ENCODE measurements at places on chromosomes 2 and 18.

DNA sequence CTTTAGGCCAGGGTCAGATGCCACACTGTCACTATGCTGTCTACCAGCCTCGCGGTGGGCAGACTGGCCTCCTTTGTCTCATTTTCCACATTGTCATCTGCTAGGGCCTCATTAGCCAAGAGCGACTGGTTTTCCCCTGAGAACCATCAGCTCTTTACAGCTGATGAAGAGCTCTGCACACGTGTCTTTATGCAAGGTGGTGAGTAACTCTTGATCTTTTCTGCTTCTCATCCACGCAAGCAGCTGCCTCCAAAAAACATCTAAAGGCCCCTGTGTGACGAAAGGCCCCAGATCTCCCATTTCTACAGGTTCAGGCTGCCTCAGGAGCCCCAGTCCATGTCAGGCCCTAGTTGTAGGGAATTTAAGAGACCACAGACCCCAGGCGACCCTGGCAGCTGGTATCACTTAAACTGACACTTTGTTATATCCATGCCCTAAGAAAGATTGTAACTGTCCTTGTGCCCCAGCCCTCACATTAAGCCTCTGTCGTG lies 52.9 kb downstream of the DPYSL5 start:
- no peak for DNase-seq

DNA sequence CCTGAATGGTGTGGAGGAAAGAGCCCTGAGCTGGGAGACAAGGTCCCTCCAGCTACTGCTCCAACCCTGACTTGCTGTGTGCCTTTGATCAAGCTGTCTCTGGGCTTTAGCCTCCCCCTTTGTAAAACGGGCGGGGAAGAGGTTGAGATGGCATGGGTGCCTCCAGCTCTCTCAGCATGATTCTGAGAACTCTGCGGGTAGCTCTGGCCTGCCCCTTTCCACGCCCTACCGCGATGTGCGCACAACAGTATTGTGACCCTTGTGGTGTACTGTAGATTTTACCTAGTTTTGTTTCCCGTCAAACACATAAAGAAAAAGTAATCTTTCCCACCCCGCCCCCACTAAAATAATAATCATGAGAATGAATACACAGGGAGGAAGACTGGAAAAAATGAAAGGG lies 5.3 kb downstream of the CD8A start:
- DNase-seq: no peak

GRCh38 chr2:30871440-30871839 lies 64.2 kb upstream of the CAPN13 start:
- DNase-seq: no peak

DNA sequence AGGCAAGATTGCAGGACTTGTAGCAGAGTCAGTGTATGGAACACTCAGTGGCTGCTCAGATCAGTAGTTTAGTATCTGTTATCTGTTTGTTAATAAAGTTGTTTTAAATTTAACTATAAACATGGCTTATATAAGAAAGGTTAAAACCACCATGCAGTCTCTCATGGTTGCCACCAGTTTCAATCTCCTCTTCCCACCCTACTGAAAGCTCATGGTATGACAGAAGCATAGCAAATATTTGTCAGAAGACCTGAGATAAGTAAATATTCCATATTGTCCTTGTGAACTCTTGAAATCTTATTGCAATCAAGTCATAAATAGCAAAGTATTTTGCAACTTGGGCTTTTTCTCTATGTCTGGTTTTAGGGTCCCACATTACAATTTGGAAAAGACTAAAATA lies 2.1 kb upstream of the COL5A2 start:
- no peak for DNase-seq

DNA sequence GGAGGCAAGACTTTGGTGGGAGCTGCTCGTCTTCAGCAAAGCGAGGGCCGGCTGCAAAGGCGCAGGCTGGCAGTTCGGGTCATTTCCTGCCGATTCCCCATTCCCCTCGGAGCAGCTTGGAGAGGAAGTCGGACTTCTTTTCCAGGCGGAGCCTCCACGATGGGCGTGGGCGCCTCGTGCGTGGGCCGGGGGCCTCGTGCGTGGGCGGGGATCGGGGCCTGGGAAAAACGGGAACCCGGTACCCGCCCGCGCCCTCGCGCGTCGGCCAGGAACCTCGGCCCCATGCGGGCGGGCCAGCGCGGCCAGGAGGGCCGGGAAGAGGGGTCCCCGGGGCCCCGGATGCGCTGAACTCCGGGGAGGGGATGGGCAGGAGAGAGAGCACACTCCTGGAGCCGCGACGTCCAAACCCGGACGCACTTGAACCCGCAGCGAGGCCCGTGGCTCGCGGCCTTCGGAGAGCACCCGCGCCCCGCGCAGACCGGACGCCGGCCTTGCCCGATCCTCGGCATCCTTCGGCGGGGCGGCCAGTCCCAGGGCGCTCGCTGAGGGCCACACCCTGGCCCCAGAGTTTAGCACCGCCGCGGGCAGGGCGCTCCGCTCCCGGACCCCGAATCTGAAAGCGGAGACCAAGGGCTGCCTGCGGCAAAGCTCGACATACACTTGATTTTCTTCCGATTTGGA lies 368.4 kb downstream of the MTX2 start:
- peak; percentile 61 for DNase-seq

DNA sequence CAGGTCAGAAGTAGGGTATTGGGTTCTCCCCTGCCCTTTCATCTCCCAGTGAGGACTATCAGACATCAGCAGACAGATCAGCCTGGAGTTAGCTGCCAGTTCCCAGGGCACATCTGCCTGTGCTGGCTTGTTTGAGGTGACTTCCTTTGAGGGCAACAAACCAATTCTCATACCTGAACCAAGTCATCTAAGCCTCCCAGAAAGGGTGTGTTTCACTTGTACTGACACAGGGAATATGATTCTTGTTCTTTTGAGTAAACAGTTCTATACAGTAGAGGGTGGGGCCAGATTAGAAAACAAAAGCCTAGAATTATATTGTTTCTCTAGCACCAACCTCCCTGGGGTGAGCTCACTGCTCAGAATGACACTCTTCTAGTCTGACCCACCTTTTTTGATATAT lies 591.9 kb downstream of the SLC4A3 start:
- no peak for DNase-seq

- no peak for DNase-seq
Observed at GRCh38 chr2:199315299-199316179, 142.2 kb downstream of the SATB2 start.

DNA sequence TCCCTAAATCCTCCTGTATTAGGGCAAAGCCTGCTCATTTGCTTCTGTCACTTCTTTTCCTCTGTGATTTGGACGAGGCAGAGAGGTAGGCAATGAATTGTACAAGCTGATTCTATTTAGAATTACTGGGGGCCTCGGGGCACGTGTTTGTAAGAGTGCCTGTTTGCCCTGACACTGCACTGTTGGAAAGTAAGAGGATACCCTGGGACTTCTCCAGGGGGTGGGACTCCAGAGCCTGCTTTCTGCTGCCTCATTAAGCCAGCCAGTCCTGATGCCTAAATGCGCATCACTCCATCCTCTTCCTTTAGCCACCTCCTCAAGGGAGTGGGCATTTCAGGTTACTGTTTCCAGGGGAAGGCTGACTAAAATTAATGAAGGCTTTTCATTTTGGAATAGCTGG lies 134.3 kb downstream of the TDRD15 start:
- DNase-seq: peak; percentile 44

- no peak for DNase-seq
Observed at GRCh38 chr2:12436483-12436882, 280.3 kb upstream of the TRIB2 start.

- no peak for DNase-seq
Observed at GRCh38 chr18:58249712-58250111, 205.7 kb downstream of the NEDD4L start.

DNA sequence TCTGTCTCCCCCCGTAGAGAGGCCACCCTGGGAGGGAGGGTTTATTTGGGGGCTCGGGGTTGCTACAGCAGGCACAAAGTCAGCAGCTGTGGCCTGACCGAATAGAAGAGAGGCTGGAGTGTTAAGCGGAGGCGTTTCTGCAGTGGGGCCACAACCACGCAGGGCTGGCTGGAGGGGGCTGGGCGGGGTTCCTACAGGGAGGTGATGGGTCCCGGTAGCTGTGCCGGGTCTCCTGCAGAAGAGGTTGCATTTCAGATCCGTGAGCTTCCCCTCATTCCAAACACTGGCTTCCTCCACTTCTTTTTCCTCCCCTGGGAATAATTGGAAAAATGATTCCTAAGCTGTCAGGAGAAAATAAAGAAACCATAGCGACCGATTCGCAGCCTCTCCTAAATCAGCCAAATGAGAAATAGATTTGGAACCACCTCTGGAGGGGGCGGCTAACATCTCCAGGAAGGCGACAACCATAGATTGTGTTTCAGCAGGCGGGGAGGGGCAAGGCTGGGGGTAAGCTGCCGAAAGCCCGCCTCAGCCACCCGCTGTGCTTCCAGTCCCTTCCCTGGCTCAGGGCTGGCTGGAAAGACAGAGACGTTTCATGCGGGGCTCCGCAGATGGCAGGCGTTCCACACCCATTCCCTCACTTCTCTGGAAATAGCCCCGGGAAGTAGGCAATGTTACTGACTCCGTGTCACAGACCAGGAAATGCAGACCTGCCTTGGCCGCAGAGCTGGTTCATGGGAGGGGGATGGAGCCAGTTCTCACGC lies 85.6 kb upstream of the TAF1B start:
- DNase-seq: peak; percentile 66

DNA sequence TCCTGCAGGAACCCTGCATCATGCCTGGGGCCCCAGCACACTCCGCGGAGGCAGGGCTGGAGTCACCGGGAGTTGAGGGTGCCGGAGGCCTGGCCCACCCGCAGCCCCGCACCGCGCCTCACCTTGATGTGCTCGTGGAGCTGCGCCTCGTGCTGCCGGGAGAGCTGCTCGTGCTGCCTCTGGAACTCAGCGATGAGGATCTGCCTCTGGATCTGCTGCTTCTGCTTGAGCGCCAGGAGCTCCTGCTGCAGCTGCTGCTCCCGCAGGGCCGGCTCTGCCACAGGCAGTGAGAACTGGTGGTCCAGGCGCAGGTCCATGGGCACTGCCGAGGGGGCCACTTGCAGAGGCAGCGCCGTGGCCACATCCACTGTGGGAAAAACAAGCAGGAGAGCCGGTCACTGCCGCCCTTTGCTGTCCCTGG lies 211.1 kb downstream of the HDAC4 start:
- no peak for DNase-seq

DNA sequence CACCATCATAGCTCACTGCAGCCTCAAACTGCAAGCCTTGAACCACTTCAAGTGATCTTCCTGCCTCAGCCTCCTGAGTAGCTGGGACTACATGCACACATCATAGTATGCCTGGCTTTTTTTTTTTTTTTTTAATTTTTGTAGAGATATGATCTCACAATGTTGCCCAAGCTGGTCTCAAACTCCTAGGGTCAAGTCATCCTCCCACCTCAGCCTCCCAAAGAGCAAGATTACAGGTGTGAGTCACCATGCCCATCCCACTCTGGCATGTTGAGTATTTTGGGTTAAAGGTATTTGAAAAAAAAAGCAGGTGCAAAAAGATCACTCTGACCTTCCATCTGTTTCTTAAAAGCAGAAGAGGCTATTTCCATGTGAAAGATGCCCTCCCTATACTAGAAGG lies 86.4 kb upstream of the FZD7 start:
- DNase-seq: no peak

GRCh38 chr2:86645752-86646151 lies 22.1 kb upstream of the RNF103 start:
- DNase-seq: no peak

- DNase-seq: peak; percentile 85
Observed at GRCh38 chr2:112541315-112542122, 746 bp upstream of the POLR1B start.

- no peak for DNase-seq
Observed at GRCh38 chr18:43893001-43893637, 615.8 kb upstream of the SYT4 start.

DNA sequence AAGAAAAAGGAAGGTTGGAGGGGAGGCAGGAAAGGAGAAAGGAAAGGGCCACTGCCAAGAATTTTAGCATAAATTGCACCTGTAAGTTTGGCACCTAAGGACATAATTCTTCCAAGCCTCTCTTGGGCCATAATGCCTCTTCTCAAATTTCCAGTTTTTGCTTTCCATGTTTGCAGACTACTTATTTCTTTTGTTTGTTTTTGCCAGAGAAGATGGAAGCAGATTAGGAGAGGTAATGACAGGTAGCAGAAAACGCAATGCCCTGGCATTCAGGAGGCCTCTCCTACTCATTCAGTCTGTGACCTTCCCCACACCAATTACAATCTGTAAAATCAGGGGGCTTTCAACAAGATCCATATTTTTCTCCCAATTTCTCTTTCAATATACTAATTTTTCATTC lies 56.8 kb downstream of the MRPL33 start:
- DNase-seq: no peak

DNA sequence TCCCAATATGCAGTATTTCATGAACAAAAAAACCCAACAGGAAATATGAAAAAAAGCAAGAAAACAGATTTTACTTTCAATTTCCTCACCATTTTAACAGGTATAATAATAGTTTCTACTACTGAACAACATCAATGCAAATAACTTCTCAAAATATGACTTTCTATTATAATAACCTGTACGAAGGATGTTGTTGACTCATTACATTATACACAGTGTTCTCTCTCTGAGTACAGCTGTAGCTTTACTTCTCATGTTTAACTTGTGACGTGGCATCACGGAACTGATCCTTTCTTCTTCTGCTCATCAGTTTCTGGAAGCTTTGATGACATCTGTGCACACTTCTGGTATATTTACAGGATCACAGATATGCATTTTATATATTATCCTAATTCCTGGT lies 40.0 kb downstream of the FAM228A start:
- no peak for DNase-seq

- DNase-seq: no peak
Observed at GRCh38 chr2:202141329-202141947, 68.4 kb downstream of the KIAA2012 start.

All from ecto neural progenitor cell (in vitro differentiated cells).